ENCODE measurements at places on chromosomes 12 and 14.

- no peak for DNase-seq
These were observed at the start of gene MMP19 for GRCh38 chr12:55842681-55843429. Gene MMP19 (minus strand): TSS chr12:55842936. CDS start chr12:55842830, 106 bp downstream.

GRCh38 chr12:62834406-62834805, 100.5 kb downstream of the PPM1H start:
- no peak for DNase-seq

- no peak for DNase-seq
These were observed 29.9 kb downstream of the GPHB5 start for GRCh38 chr14:63288853-63289252.

- no peak for DNase-seq
These were observed 2.8 kb upstream of the WASHC4 start for GRCh38 chr12:105104762-105105161.

DNA sequence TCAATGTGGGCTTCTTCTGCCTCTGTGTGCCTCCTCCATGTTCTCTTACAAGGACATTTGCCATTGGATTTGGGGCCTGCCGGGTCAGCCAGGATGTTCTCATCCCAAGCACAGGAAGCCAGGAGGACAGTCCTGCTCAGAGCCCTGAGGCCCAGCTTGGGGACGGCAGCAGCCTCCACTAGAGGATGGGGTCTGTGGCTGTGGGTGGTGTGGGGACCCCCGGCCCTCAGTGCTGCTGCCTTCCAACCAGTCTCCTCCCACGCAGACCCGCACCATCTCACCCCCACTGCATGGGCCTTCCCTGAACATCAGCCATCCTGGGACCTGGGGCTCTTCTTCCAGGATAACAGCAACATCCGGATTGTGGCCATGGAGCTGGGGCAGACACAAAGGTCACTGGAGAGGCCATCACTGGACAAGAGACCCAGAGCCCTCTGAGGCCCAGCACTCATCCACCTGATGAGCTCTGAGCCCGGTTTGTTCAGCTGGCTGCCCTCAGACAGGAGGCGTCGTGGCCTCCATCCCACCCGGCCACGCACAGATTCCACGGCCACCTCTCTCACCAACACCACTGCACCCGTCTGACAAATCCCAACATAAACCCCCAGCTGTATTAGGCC, 56.5 kb upstream of the C14orf180 start:
- DNase-seq = no peak

DNA sequence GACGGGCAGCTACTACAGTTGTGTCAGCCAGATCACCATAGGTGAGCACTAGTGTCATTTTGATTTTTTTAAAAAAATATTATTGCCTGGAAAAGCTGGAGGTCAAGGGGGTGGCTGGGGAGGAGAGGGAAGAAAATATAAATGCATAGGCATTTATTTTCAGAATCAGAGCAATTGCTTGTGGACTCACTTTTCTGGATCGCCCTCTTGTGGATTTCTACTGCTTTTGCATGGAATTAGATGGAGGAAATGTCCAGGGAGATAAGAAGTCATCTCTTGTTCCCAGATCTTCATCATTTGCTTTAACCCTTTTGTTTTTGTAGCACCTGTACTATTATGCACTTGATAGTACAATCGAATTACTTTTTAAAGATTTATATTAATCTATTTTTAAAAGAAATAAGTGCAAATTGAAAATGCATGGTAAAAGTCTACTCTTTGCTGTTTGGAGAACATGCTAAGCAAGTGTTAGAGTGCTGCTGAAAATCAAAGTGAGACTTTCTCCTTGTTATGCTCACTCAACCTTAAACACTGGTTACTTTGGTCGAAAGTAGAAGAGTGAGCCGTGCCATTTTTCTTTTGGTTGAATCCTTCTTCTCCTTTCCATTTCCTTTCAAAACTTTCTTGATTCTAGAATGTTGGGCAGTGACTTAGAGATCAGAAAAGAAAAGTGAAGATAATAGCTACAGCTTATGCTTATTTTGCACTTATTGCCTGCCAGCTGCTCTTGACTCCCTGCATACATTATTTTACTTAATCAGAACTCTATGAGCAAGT, 60.6 kb upstream of the ANO4 start:
- DNase-seq = no peak

DNA sequence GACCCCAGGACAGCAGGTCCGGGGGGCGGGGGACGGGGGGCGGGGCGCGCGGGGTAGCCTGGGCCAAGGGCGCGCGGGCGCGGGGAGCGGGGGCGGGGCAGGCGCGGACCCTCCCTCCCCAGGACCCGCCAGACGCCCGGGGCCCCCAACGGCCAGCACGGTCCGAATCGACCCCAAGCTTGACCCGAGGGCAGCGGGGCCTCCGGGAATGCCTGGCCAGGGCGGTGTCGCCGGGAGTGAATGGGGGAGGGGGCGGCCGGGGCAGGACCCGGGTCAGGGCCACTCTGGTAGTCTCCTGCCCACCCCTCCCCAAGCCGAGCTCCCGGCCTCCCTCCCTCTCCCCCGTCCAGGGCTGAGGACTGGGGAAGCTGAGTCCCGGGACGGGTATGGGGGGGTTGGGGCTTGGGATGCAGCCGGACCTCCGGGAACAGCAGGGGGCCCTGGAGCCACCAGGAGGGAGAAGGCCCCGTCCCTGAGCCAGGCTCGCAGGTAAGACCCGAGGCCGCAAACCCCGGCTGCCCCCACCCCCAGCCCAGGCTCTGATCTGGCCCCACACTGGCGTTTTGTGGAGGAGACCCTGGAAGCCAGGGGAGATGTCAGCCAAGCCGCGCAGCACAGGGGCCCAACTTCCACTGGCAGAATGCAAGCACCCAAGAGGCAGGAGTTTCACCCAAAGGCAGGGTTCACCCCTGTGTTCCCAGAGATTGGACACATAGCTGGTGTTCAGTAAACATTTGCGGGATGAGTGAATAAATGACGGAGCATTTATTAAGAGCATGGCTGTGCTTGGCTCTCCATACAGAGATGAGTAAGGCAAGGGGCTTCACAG, 545 bp upstream of the GALNT9 start:
- no peak for DNase-seq

DNA sequence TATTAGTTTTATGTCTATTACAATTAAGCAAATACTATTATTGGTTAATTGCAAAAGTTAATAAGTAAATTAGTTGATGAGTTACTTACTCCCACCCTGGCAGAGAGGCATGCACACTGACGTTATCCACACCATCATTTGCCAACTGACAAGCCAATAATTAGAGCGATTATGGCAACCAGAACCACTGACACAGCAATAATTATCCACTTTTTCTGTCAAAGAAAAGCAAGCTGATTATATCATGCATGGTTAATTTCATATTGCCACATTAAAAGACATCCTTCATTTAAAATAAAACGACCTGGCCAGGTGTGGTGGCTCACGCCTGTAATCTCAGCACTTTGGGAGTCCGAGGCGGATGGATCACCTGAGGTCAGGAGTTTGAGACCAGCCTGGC, 43.1 kb downstream of the STX2 start:
- DNase-seq = no peak

- DNase-seq = peak; percentile 14
These were observed 29.7 kb upstream of the NR2C1 start for GRCh38 chr12:95102916-95103671.
